ENCODE measurements at places on chromosomes 3 and 15.

GRCh38 chr3:20975188-20975651 lies 775.8 kb downstream of the ZNF385D start:
- DNase-seq, result no peak

DNA sequence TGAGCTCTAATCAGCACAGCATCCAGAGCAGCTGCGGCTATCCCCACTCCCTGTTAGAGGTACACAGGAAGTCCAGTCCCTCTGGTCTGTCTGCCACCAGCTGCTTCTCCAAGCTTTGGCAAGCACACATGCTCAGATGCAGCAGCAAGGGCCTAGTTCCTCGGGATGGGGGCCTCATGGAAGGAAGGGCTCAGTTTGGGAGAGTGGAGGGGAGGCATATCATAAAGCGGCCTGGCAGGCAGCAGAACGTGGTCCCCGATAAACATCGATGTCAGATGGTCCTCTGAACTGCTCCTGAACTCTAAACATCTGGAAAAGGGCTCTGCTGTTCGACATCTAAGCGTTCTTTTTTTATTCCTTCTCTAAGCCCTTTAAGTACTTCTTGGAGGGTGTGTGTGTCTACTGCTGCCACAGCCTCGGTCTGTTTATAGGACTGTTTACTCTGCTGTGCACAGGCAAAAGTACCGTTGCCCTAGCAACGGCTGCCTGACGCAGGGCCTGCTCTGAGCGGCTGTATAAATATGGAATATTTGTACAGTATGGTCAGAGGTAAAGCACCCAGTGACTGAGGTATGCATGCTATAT lies 74.6 kb downstream of the PRICKLE2 start:
- no peak for DNase-seq

DNA sequence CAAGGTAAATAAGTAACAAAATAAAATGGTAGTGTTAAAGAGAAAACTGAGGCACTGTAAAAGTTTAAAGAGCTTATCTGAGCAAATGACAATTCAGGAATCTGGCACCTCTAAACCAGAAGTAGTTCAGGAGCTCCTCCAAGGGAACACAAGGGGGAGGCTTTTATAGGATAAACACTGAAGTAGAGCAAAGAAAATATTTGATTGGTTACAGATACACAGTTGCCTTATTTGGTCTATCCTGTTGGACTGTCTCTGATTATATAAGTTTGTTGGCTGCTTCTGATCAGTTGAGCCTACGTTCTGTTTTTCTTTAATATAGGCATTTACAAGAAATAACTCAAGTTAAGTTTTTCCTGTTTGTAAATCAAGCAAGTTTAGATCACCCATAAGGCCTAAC lies 146.9 kb downstream of the ERC2 start:
- DNase-seq, result no peak

DNA sequence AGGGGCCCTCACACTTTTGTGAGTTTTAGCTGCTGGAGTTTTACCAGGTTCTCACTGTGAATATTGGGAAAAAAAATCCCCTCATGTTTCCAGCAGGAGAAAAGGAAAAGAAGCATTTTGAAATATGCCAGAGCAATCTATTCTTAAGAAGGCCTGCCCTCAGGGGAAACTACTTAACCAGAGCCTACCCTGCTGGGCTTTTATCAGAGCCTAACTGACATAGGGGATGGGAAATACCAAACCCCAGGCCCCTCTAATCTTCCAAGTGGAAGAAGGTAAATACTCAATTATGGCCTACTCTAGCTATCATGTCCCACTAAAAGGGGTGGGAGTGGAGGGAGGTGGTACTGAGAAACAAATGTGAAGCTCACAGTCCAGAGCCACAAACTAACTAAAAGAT lies 68.7 kb upstream of the NMNAT3 start:
- DNase-seq, result no peak

GRCh38 chr3:35727179-35727578 lies 87.9 kb downstream of the ARPP21 start:
- no peak for DNase-seq

GRCh38 chr3:60920519-60920918 lies 330.7 kb downstream of the FHIT start:
- DNase-seq, result no peak

GRCh38 chr3:52205727-52206372 lies 7.9 kb downstream of the ALAS1 start:
- DNase-seq, result no peak

GRCh38 chr3:43871627-43872245 lies 181.0 kb downstream of the ABHD5 start:
- no peak for DNase-seq

- DNase-seq, result no peak
These were observed 1.6 kb upstream of the NMD3 start for GRCh38 chr3:161219495-161219894.

DNA sequence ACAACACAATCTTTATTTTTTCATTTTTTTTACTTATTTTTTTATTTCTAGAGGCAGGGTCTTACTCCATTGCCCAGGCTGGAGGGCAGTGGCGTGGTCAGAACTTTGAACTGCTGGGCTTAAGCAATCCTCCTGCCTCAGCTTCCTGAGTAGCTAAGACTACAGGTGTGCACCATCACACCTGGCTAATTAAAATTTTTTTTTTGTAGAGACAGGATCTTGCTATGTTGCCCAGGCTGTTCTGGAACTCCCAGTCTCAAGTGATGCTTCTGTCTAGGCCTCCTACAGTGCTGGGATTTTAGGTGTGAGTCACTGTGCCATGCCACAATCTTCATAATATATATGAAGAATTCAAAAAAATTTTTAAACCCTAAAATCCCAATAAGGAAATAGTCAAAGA lies 20.8 kb downstream of the HSPBAP1 start:
- no peak for DNase-seq

- no peak for DNase-seq
These were observed 15.8 kb downstream of the DNAH1 start for GRCh38 chr3:52331906-52332305.

- no peak for DNase-seq
These were observed 270.0 kb downstream of the NAALADL2 start for GRCh38 chr3:175129126-175129525.

DNA sequence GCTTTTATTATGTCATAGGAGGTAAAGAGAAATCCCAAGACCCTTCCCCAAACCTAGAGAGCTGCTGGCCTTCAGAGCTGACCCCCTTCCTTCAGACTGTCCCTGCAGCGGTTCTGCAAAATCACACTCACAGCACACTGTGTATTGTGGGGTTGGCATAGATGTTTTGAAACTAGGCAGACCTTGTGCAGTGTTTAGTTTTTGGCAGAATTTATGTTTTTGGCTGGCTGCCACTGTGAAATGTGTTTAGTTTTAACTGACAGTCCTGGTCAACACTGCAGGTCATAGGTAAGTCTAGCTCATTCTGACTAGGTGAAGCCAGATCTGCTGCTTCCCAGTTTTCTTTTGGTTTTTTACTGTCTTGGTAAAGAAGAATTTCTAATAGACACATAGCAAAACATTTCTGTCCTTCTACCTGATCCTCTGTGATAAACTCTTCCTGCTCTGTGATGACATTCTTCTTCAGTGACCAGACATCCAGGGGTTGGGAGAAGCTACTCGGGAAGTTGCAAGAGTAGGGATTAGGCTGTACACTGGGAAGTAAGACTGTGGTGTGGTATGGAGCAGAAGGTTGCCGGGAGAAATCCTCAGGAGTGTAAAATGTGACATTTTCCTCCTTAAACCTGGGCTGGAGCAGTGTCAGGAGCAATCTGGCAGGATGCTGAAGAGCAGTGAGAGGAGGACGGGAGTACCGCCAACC lies 209.6 kb upstream of the MCTP2 start:
- DNase-seq, result no peak

DNA sequence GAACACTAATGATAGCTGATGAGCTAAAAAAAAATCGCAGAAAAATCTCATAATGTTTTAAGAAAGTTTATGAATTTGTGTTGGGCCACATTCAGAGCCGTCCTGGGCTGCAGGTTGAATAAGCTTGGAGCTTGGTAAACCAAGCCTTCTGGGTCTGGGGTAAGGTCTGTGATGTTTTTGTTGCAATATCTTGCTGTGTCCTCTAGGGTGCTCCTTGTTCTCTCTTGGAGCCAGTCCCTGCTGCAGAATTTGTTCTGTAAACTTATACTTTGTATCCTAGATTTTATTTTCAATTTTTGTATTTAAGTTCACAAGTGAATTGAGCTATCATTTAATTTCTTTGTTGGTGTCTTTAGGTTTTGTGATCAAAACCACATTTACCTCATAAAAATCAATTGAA lies 143.7 kb downstream of the NR1D2 start:
- DNase-seq, result no peak

DNA sequence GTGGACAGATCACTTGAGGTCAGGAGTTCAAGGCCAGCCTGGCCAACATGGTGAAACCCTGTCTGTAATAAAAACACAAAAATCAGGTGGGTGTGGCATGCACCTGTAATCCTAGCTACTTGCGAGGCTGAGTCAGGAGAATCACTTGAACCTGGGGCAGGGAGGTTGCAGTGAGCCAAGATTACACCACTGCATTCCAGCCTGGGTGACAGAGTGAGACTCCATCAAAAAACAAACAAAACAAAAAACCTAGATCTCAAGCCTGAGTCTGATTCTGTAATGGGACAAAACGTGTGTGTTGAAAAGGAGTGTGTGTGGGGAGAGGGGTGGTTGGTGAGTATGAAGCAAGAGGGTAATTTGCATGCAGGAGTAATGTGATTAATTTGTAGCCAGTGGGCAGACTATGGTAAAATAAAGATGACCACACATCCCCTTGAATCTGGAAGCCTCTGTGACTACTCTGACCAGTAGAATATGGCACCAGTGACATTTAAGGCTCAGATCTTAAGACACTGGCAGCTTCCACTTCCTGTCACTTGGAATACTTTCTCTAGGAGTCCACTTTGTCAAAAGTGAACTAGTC lies 18.4 kb upstream of the OPA1 start:
- DNase-seq, result no peak

DNA sequence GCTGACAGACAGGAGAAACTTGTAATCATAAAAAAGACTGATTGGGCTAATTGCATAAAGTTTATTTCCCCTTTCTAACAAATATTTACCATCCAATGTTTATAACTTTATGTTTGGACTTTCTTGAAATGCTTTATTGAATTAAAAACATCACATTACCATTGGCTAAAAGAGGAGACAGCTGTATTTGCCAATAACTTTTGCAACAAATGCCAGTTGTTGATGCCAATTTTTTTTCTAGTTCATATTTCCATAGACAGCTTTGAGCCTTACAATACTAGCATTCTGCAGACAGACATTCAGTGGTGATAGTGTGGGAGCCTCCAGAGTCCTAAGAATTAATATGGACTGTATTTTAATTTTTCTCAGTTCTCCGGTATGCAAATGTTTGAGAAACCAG lies 198.4 kb downstream of the ADAMTS17 start:
- no peak for DNase-seq

- no peak for DNase-seq
These were observed 263.6 kb upstream of the AZI2 start for GRCh38 chr3:28612232-28612631.

DNA sequence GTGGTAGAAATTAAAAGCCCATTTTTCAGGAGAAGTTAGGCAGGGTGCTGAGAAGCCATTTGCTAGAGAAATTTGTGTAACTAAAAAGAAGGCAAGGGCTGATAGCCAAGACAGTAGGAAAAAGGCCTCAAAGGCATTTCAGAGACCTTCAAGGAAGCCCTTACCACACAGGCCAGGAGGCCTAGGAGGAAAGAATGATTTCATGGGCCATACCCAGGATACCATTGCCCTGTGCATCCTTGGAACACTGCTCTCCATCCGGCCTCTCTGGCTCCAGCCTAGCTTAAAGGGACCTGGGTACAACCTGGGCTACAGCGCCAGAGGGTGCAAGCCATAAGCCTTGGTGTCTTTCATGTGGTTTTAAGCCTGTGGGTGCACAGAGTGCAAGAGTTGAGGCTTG lies 193.6 kb upstream of the GRM7 start:
- no peak for DNase-seq

DNA sequence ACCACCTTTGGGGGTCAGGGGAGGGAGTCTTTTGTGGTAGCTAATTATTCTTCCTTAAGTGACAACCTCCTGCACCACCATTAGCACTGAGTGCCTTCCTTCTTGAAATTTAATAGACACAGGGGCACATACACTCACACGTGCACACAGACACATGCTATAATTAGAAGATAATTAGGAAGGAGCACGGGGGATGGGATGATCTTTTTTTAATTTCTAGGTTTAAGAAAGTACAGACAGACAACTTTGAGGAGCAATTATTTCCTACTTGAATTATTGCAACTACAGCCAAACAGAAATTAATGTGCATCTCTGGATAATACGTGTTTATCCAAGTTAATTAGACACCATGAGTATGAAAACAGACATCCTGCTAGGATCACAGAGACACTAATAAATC lies 44.8 kb upstream of the GUCA1C start:
- DNase-seq, result no peak

GRCh38 chr15:68679961-68680371 lies 101.2 kb downstream of the CORO2B start:
- no peak for DNase-seq

DNA sequence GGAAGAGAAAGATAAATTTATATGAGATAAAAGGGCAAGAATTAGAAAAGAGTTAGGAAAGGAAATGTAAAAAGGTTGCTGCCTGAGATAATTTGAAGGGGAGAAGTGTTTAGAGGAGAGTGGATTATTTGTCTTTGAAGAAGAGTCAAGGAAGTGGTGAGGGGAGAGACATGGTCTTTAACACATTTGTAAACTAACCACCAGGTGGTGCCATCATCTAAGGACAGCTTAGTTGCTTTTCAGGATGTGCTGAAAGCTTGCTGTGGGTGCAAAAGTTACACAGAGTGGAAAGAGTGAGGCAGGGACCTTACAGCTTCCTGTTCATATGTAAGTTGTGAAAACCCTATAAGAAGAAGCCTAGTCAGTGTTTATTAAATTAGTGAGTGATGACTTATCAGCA lies 114.1 kb upstream of the DNAJC19 start:
- DNase-seq, result no peak

GRCh38 chr3:23795096-23795495 lies 10.7 kb upstream of the UBE2E1 start:
- DNase-seq, result no peak

GRCh38 chr3:110686701-110687100 lies 384.9 kb upstream of the NECTIN3 start:
- no peak for DNase-seq

DNA sequence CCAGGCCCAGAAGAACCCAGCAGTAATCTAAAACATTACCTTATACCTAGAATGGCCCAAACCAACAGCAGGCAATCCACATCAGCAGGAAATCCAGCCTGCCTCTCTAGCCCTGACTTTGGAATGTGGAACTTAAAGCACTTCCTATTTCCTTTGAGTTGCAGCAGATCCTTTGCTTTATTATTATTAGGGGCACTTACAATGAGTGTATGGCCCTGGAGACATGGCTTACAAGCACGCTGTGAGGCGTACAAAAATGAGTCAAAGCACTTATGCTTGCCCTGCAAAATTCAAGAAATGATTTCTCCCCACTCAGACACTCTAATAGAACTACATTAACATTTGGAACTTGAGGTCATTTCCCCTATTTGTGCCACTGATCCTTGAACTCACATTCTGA lies 9.5 kb upstream of the KNSTRN start:
- no peak for DNase-seq

- no peak for DNase-seq
These were observed 5.3 kb downstream of the SIN3A start for GRCh38 chr15:75446151-75446550.

DNA sequence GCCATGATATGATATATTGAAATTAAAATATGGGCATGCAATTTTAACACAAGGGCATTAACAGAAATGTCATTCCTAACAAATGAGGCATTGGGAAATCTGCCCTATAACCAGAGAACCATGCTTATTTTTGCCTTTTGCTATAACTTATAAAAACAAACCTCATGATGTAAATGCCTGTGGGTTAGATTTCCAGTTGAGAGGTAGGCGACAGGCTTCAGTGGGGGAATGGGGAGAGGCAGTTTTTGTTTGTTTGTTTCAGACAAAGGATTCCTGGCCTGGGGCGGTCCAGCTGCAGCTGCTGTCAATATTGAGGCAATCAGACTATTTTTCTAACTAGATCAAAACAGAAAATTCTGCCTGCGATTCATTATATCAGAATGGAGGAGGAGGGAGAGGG lies 490.4 kb upstream of the CFAP20DC start:
- no peak for DNase-seq

Data from stimulated activated CD4-positive, alpha-beta T cell treated with anti-CD3 and anti-CD28 coated beads, TNF-alpha, amount 100 ng/mL, for 1 hour (primary cell).